ENCODE measurements at places on chromosomes 16 and 17.
A peak's percentile ranks its signal among the peaks of the same experiment; 100 is the strongest.

GRCh38 chr17:77999413-78000173, 41.1 kb downstream of the TNRC6C start:
- no peak for DNase-seq

- no peak for DNase-seq
Measured at GRCh38 chr17:2002767-2003329, 22.3 kb downstream of the RTN4RL1 start.

- no peak for DNase-seq
Measured at GRCh38 chr17:50719924-50720794, 756 bp downstream of the LUC7L3 start.

DNA sequence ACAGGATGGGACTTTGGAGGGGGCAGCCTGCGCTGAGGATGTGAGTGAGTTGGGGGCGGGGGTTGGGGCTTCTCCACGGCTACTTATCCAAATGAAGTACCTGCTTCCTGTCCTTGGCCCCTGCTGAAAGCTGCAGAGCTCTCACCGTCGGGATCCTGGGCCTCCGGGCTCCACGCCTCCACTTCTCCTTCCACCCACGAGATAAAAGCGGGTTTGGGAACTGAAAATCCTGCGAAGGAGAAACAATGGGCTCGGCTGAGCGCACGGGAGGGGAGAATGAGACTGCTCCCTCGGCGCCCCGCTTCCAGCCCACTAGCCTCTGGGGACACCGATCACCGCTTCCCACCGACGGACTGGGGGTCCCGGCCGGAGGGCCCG, 486 bp downstream of the ZNF785 start:
- DNase-seq = no peak

DNA sequence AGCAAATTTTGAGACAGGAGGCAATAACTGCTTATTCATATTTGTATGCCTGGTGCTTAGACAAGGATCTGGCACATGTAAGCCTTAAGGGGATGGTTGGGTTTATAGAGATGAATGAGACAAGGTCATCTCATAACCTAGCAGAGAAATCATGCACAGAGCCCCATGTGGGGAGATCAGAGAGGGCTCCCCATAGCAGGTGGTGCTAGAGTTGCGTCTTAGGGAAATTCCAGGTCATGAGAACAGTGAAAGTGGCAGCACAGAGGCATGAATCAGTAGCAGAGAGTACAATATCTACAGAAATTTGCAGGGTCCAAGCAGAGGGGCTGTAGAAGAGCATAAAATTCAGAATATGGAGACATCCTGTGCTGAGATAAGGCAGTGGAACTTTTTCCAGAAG, 57.3 kb downstream of the SLC6A2 start:
- no peak for DNase-seq

- DNase-seq = no peak
Measured at GRCh38 chr17:4087911-4088693, 54.7 kb downstream of the ZZEF1 start.

DNA sequence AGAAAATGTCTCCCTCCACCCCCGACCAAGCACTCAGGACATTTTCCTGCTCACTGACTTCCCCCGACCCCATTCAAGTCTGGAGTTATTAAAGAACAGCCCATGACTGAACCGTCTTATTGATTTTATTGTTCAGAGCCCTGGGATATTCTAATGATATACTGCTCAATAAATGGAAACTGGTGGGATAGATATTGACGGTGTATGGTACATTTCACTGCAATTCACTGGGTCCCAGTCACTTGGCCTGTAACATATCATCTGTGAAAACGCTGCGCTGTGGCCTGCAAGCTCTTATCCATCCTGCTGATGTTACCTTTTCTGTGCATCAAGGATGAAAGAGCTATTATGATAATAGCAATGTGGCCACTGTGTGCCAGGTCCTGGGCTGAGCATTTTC, 258.2 kb downstream of the XYLT1 start:
- DNase-seq = no peak

GRCh38 chr17:78679495-78680395, 102.3 kb downstream of the CYTH1 start:
- peak; percentile 82 for DNase-seq

GRCh38 chr16:69520413-69520799, 45.4 kb upstream of the NFAT5 start:
- no peak for DNase-seq

GRCh38 chr17:38442548-38442947, 14.3 kb downstream of the ARHGAP23 start:
- no peak for DNase-seq

DNA sequence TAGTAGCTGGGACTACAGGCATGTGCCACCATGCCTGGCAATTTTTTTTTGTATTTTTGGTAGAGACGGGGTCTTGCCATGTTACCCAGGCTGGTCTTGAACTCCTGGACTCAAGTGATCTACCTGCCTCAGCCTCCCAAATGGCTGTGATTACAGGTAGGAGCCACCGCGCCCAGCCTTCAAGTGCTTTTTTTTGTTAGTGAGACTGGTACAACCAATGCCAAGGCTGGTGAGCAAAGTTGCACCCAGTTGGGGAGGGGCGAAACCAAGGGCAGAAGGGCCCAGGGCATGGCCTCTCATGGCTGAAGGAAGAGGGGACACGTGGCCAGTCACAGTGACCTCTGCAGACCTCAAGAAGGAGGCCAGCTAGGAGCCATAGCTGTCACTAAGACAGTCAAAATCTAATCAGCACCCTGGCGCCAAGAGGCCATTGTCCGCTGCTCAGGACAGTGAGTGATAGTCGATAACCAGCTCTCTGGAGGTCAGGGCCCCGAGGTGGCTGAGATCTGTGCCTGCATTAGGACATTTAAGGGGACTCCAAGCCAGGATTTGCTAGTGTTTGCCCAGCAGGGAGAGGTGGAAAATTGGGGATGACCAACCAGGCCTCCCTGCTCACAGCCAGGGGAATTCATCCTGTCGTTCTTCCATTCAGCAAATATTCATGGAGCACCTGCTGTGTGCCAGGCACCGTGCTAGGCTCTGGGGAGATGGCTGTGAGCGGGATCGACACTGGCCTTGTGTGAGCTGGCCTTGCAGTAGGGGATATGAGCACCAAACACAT, 10.2 kb downstream of the IL4R start:
- no peak for DNase-seq

GRCh38 chr16:81004646-81005353, 1.9 kb downstream of the CMC2 start:
- DNase-seq = no peak

DNA sequence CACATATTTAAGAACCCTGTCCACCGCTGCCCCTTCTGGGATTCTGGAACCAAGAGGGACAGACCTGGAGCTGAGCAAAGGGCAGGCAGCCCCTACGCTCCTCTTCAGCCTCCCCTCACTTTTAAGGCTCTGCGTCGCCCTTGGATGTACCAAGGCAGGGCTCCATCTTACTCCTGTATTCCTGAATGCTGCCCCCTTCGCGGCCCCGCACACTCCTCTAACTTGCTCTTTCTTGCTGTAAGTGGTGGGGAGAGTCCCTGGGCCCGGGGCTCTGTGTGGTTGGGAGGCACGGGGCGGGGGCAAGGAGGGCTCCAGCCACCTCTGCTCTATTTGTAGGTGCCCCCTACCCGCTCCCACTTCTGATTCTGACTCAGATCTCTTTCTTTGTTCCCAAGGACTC, 1.2 kb downstream of the TNS4 start:
- DNase-seq = no peak

GRCh38 chr17:63221939-63222338, 224.2 kb downstream of the CYB561 start:
- DNase-seq = no peak

- DNase-seq = no peak
Measured at GRCh38 chr16:66801320-66802105, at the start of gene TERB1. Gene TERB1 (minus strand): TSS chr16:66801584. CDS start chr16:66796798, 4,786 bp downstream.

Data from dorsolateral prefrontal cortex (tissue), 122 donors.